NCI-H2107 (cell line): ENCODE measurements at places on chromosomes 16 and 17.

DNA sequence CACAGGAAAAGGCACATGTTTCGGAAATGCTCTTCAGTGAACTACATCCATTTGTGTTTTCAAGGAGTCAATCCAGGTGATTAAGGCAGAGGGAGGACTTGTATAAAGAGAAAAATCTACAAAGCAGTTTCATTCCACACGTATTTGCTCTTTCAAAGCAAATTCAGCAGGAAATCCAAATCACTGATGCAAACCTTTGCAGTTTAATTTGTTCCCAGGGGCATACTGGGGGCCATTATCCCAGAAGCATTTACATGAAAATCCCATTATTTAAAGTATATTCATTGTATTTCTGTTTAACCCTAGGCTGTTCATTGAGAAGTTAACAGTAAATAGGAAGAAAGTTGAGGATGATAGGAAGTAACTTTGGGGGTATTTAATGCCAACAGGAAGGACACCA is 147.9 kb downstream of the PMP22 start:
- no peak for DNase-seq

DNA sequence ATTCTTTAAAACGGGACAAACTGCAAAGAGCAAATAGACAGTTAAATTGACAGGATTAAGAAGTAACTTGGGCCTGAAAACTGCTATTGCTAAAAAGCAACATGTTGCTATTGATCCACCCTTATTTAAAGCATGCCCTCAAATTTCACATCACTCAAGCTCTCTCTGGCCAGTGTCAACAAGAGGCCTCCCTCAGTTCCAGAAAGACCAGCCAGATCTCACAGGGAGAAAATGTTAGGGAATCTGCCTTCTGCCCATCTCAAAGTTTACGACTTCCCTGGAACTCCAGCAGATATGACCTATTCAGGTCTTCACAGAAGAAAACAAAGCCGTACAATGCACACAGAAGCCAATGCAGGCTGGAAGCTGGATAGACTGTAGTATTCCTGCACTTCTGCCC is 8.9 kb downstream of the CFAP20 start:
- no peak for DNase-seq

GRCh38 chr17:1329745-1330343 is 50.4 kb downstream of the TRARG1 start:
- no peak for DNase-seq

DNA sequence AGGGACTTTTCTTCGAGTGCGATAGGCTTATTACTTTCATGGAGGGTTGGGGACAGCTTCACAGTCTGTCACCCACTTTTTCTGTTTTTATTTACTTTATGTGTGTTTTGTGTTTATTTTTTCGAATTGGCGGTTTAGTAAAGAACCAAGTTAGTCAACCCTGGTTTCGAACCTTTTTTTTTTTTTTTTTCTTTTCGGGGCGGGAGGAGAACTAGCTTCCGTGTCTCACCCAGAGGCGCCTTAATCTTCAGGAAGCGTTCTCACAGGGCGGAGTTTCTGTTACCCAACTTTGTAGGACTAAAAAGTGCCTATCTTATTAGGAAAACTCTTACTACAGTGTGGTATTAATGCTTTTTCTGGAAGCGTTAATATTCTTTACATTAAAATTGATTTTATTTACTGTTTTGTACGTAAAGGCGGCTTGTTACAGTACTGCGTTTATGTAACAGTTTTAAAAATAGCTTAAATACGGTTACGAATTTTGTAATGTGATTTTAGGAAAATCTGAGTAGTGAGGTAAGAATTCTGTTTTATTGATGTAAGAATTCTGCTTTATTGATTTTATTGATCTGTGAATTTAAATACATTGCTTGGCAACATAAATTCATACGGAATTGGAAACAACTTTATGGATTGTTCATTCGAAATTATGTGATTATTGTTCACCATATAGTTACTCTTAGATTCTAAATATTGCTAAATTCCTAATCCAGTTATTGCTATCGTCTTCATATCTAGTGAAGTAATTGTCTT is 885 bp downstream of the ZNF207 start:
- no peak for DNase-seq

DNA sequence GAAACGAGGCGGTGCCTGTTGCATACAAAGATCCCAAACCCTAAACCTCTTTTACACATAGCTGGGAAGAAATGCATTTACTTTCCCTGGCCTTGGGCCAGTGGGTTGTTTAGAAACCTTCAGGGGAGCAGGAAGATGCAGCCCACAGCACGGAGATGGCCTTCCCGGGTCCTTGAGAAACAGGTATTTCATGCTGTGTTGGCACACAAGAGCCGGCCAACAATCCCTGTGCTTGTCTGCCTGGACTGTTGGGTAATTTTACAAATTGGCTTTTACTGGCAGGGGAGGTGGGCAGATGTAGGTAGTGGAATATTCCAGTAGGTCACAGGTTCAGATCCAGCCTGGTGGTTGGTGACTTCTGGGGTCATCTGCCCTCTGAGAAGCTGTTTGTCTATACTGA is 148.0 kb downstream of the FOXL1 start:
- no peak for DNase-seq
